ENCODE measurements at places on chromosomes 13 and 19. TPM values are rescaled to one million over a fixed set of nuclear protein-coding genes. Genes with fewer than 3 reads are reported as not detected.

RPL18 gene
- total RNA-seq = 670 TPM

SIX5 gene
- 38.7 TPM for total RNA-seq

MAMSTR gene
- total RNA-seq = 3.3 TPM

LHB gene
- total RNA-seq = 0.39 TPM

- DNase-seq = no peak
These were observed 8.9 kb upstream of the TPP2 start for GRCh38 chr13:102587916-102588315.

LYPD3 gene
- 0.46 TPM for total RNA-seq

- no peak for DNase-seq
These were observed 105.1 kb downstream of the FRY start for GRCh38 chr13:32136716-32137115.

PCDH9 gene
- 4.2 TPM for total RNA-seq

GRCh38 chr13:49563516-49563915 is 21.8 kb downstream of the RCBTB1 start:
- DNase-seq = no peak
